ENCODE measurements at places on chromosomes 4 and X.

DNA sequence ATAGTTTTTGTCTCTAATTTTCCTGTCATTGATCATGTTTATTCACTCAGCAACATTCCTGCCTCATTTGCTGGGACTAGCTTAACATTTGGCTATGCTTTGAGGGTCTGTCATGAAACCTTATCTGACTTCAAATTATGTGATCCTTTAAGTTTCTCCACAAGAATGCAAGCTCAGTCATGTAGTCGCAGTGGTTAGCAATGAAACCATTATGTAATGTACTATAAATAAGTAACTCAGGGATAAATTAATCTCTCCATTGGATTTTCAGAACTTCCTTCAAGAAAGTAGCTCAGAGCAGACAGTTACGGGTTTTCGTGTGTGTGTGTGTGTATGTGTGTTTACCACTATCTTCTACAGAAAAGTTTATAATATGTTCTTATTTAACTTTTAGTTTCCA is 993.6 kb downstream of the ADGRL3 start:
- no peak for DNase-seq

- DNase-seq: no peak
Observed at GRCh38 chr4:26482508-26483462, 7.5 kb downstream of the CCKAR start.

DNA sequence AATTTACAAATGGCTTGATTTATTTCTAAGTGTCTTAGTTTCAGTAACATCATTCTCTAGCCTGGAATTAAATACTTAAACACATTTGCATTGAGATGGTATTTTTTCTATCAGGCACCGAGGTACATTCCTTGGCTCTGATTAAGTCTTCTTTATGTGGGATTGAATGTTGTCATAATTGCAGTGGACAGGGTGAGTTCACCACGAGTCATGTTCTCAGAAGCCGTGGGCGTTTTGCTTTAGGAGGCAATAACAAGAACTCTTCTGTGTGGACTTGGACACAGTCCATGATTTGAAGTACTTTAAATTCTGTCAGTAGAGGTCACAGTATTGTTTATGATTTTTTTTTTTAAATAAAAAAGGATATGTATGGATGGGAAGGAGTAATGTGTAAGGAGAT is 57.1 kb upstream of the EFHC2 start:
- peak; percentile 50 for DNase-seq

- no peak for DNase-seq
Observed at GRCh38 chrX:118577041-118577440, 81.4 kb downstream of the DOCK11 start.

GRCh38 chrX:625137-625691 is 5.4 kb upstream of the SHOX start:
- no peak for DNase-seq

- DNase-seq: no peak
Observed at GRCh38 chrX:123084797-123085196, 99.3 kb upstream of the GRIA3 start.

- no peak for DNase-seq
Observed at GRCh38 chr4:147312376-147313046, 168.4 kb upstream of the EDNRA start.

DNA sequence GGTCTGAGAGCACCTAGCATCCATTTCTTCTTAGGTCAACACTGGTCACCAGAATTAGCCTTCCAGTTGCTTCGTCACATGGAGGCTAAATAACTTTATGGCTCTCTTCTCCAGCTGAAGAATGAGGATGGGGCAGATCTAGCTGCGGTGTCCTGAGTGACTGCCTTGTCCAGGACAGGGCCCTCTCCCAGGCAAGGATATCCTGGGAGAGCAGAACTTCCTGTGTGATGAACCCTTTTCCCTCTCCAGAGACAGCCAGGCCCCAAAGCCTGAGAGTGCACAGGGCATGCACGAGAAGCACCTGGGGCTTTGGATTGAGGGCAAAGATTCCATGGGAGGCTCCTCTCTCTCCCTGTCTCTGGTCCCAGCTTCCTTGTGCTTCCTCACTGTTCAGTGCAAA is 108.2 kb upstream of the MAMLD1 start:
- no peak for DNase-seq

GRCh38 chr4:101191302-101192098 is 155.8 kb downstream of the PPP3CA start:
- no peak for DNase-seq

DNA sequence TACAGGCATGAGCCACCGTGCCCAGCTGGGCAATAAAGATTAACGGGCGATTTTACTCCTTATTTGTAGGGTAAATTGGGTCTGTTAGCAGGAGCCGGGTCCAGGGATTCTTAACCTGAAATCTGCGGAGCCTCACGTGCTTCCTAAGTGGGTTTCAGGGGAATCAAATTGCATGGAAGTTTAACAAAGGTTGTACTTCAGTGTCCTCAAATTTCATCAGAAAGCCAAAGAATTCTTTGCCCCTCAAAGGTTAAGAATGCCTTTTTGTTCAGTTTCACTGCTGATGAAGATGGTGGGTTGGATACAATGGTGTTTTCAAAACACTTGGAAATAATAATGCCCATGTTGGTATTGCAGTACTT is 67.9 kb downstream of the AFF1 start:
- no peak for DNase-seq

DNA sequence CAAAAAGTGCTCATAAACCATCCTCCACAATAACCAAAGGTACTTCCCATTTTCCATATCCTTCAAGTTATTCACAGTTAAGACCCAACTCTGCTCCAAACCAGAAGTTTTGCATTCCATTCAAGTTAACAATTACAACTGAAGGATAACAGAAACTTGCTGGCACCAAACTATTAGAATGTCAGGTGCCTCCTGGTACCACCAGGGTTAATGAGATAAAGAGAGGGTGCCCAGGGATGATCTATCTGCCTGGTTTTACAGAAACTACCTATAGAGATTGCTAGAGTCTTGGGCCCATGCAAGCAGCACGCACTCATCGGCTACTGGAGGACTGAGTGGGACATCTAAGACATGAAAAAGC is 114.6 kb downstream of the RBM47 start:
- no peak for DNase-seq

- DNase-seq: no peak
Observed at GRCh38 chrX:48782795-48783194, 3.6 kb upstream of the GATA1 start.

DNA sequence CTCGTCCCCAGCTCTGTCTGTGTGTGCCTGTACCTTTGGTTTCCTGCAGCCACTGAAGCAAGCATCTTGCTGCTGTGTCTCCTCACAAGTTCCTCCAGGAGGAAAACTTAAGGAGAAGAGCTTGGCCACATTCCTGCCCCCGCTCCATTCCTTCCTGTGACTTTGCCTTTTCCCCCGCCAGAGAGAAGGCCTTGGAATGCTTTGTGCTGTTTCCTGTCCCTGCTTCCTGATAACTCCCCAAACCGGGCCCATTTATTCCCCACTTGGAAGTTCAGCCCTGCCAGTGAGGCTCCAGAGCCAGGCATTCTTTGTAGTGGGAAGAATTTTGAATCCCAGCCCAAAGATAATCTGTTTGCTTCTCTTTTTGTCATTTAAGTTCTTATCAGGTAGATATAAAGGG is 33.1 kb downstream of the SMIM10L2A start:
- no peak for DNase-seq

GRCh38 chrX:40095583-40096394 is 2.0 kb downstream of the BCOR start:
- no peak for DNase-seq

DNA sequence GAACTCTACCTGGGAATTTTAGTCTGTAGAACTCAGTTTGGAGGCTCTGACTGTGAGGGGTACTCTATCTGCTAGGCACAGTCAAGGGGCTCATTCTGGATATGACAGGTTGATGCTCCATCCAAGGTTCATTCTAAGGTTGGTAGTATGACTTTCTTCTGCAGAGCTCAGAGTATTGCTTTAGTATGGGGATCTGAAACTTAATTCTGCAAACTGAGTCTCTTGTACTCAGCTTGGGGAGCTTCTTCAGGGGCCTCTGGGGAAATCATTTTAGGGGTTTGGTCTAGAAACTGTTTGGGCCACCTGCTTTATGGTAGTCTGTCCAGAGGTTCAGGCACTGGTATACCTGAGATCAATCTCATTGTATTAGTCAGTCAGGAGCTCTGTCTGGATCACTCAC is 9.7 kb upstream of the TSR2 start:
- DNase-seq: no peak

- no peak for DNase-seq
Observed at GRCh38 chr4:78585633-78586032, 34.1 kb downstream of the ANXA3 start.

- DNase-seq: no peak
Observed at GRCh38 chr4:98581126-98581525, 77.3 kb downstream of the TSPAN5 start.

GRCh38 chr4:72326692-72327632 is 242.1 kb downstream of the ADAMTS3 start:
- DNase-seq: no peak

- no peak for DNase-seq
Observed at GRCh38 chrX:49829016-49829415, at the start of gene PAGE4. Gene PAGE4, plus strand, starts transcription at chrX:49829303. Its CDS starts 1,126 bp downstream, at chrX:49830429.

GRCh38 chr4:38155589-38156294 is 195.5 kb downstream of the PTTG2 start:
- no peak for DNase-seq

- no peak for DNase-seq
Observed at GRCh38 chr4:19880206-19880605, 371.5 kb upstream of the SLIT2 start.

- DNase-seq: no peak
Observed at GRCh38 chr4:124753941-124754581, 41.5 kb upstream of the ANKRD50 start.

DNA sequence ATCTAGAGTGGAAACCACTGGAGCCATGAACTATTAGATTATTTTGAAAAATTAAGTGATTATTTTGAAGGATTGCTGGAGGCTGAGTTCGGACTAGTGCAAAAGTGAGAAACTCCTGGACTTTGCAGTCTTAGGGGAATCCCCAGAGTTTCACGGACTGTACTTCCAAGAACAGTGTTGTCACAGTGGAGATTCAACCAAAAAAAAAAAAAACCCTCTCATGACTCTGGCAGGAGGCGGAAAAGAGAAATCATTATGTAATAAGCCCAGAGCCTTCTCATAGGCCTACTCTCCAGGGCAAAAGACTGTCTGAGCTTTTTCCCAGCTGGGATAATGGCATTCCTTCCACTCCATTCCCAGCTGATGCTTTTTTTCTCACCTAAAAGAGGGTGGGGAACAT is 16.8 kb upstream of the C4orf51 start:
- DNase-seq: no peak

DNA sequence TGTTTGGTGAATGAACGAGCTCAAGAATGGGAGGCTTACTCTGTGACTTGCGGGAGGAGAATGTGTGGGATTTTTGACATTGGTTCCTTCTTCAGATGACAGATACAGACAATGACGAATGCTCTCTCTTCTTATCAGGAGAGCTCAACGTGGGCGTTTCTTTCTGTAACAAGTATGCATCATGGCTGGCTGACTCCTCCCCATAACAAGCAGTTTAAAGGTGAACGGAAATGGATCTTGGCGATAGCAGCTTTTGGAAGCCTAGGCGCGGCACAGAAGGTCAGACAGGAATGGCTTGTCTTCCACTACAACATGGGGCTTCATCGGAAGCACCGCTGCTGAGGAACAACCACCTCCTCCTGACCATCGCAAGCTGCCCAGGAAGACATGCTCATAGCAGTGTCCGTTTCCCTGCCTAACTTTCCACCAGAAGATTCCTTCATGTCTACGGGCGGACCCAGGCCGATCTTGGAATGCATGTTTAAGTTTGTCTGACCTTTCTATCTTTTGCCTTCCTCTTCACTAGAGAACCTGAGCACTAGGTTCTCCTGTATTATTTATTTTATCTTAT is 18.3 kb upstream of the ACSL1 start:
- no peak for DNase-seq

DNA sequence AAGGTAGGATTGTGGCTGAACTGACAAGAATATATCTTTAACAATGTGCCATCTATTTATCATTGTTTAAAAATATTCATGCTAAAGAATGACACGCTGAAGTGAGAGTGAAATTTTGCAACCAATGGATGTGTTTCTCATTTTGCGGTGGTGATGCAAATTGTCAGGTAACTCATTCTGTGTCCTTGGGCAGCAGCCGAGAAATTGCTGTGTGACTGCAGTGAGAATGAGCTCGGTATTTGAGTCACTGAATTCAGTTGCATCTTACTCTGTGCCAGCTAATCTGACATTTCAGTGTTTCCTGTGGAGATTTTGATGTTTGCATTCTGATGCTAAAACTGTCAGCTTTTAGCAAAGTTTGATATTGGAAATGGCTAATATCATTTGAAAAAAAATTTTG is 28.1 kb downstream of the MCUB start:
- DNase-seq: no peak

DNA sequence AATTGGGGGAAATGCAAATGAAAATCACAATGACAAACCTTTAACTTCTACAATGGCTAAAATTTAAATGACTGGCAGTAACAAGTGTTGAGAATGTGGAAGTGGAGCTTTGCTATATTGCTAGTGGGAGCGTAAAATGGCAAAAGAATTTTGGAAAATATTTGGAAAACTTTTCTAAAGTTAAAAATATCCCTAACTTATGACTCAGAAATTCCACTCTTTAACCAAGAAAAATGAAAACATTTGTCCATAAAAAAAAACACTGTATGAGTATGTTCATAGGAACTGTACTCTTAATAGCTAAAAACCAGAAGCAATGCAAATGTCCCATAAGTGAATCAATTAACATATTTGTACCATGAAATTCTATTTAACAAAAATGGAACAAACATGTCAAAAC is 3.6 kb downstream of the TBCK start:
- DNase-seq: no peak

- no peak for DNase-seq
Observed at GRCh38 chrX:66674506-66674905, 35.6 kb upstream of the EDA2R start.

- no peak for DNase-seq
Observed at GRCh38 chr4:184851200-184851541, 25.4 kb upstream of the ACSL1 start.

DNA sequence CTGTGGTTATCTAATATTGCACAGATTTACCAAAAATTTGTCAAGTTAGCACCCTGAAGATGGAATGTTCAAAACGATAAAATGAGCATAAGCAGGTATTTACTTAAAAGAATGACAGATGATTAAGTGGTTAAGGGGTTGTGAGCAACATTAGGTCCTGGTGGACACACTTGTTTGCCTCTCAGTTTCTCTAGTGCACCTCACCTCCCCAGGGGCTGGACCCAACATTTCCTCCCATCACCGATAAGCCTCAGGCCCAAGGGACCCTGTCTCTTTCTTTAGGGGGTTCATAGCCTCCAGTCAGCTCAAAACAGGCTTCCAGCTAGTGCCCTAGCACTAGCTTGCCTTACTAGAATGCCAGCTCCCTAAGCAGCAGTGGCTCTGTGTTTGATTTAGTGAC is 88.0 kb downstream of the ATP11C start:
- DNase-seq: no peak

DNA sequence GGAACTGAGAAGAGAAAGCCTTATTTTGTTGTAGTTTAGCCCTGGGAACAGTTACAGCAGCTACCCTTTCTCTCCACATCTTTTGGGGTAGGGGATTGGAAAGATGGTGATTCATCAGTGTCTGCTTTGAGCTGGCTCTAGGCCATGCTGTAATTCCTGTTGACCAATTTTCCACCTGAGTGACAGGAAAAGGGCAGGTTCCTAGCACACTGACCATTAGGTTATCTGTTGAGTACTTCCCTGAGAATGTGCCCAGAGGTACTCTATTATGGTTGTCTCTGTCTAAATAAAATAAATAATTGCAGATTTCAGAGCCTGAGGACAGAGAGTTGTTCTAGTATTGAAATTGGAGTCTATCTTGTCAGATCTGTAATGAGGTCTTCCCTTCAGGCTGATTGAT is 109.0 kb downstream of the ENOX2 start:
- no peak for DNase-seq
